ENCODE measurements at places on chromosomes 4 and X.

DNA sequence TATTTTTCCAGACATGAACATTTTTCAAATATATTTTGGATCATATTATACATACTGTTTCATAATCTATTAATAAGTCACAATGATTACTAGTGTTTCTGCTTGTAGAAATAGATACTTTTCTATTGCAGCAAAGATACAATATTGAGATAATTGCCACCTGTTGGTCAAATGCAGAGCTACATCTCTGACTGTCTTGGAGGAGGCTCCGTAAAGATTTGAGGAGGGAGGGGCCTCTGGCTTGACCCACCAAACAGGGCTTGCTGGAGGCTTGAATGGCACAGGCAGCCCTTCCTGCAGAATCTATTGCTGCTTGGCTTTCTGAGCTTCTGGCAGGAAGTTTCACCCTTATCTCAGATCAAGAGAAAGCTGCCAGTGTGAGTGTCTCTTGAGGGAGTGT, 99.3 kb upstream of the ARMCX2 start:
- H3K27me3 ChIP-seq, result no peaks in the 10 kb centered on the region
- no peak overlapping the region for H3K27ac ChIP-seq
- no peak overlapping the region for H3K4me3 ChIP-seq
- H3K4me1 ChIP-seq, result no peaks in the 10 kb centered on the region

DNA sequence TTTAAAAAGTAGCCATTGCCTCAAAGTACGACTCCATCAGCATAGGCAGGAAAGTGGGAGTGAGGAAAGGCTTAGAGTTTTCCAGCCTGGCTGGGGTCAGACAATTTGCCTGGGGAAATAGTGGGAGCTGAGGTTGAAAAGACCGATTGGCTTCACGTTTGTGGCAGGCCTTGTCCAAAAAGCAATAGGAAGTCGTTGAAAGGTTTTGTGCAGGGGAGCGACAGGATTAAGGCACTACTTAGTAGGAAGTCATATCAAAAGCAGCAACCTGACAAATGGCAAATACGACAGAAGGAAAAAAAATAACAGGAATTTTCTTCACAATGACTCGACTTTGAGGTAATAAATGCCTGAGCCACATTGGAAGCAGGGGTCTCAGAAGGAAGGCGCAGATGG, 691 bp upstream of the EREG start:
- peaks cover 5% of the 10 kb centered on the region for H3K4me1 ChIP-seq
- no peak overlapping the region for H3K4me3 ChIP-seq
- H3K27me3 ChIP-seq, result peaks cover 6% of the 10 kb centered on the region
- no peak overlapping the region for H3K27ac ChIP-seq

DNA sequence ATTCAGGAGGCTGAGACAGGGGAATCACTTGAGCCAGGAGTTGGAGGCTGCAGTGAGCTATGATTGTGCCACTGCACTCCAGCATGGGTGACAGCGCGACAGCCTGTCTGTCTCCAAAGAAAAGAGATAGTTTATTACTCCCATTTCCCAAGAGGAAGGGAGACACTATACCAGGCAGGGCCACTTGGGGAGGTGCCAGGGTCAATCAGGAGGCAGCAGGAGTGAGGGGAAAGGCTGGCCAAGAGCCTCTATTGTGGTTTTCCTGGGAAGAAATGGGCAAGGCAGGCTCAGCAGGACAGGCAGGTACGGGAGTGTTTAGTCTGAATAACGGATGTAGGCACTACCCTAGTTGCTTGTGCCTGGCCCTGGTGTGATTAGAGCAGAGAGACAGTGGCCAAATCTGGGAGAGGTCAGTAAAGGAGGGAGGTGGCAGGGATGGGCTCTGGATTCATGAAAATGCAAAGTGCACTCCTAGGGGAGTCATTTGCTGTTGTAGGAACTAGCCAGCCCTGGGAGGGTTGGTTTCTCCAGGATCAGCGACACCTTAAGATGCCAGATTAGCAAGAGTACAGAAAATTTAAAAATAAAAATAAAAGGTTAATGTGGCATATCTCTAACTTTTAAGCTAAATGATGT, 20.2 kb upstream of the CDKN2AIP start:
- no peak for DNase-seq
- no peaks in the 10 kb centered on the region for H3K36me3 ChIP-seq
- H3K4me3 ChIP-seq, result no peak overlapping the region
- H3K27ac ChIP-seq, result no peak overlapping the region
- no peaks in the 10 kb centered on the region for H3K4me1 ChIP-seq

GRCh38 chr4:109248322-109248900, 54.0 kb downstream of the COL25A1 start:
- H3K36me3 ChIP-seq, result no peaks in the 10 kb centered on the region
- no peaks in the 10 kb centered on the region for H3K4me1 ChIP-seq
- DNase-seq, result no peak
- H3K27me3 ChIP-seq, result no peaks in the 10 kb centered on the region
- no peak overlapping the region for H3K27ac ChIP-seq
- H3K4me3 ChIP-seq, result no peak overlapping the region
